ENCODE measurements at places on chromosomes 3 and 15. TPM values are rescaled to one million over a fixed set of nuclear protein-coding genes. Genes with fewer than 3 reads are reported as not detected.

DNA sequence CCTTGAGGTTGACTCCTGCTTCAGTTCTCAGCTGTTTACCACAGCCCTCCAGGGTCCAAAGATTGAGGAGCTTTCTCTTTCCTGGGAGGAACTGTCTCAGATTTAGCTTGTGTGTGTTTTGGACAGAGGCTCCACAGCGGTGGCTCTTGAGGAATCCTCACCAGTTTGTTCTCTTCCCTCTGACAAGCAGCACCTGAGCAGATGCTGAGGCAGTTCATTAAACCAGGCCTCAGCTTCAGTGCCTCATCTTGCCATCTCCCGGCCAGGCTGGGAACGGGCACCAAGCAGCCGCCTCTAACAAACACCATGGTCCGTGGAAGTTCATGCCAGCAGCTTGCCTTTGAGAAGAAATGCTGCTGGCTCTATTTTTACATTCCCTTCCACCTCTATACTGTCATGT is 25.8 kb upstream of the TIMP4 start:
- no peaks in the 10 kb centered on the region for H3K36me3 ChIP-seq
- DNase-seq: no peak
- no peaks in the 10 kb centered on the region for H3K27me3 ChIP-seq
- H3K4me1 ChIP-seq: peaks cover 16% of the 10 kb centered on the region
- H3K4me3 ChIP-seq: no peak overlapping the region

GRCh38 chr3:89434621-89435380 is 327.4 kb downstream of the EPHA3 start:
- no peak for DNase-seq
- no peak overlapping the region for H3K27ac ChIP-seq
- no peaks in the 10 kb centered on the region for H3K27me3 ChIP-seq
- H3K4me1 ChIP-seq: no peaks in the 10 kb centered on the region
- no peaks in the 10 kb centered on the region for H3K36me3 ChIP-seq

DNA sequence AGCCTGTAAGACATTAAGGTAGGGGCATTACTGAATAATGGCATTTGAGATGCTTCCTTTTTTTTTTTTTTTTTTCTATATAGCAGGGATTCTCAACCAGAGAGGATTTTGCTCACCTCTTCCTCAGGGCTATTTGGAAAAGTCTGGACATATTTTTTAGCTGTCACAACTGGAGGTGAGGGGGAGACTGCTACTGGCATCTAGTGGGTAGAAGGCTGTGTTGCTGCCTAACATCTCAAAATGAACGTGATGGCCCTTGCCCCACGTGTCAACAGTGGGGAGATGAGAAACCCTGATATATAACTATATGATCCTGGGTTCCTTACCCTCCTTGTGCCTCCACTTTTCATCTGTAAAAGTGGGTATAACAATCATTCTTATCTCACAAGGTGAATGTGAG is 71.9 kb downstream of the CADPS start:
- no peak overlapping the region for H3K27ac ChIP-seq
- H3K4me1 ChIP-seq: no peaks in the 10 kb centered on the region

DNA sequence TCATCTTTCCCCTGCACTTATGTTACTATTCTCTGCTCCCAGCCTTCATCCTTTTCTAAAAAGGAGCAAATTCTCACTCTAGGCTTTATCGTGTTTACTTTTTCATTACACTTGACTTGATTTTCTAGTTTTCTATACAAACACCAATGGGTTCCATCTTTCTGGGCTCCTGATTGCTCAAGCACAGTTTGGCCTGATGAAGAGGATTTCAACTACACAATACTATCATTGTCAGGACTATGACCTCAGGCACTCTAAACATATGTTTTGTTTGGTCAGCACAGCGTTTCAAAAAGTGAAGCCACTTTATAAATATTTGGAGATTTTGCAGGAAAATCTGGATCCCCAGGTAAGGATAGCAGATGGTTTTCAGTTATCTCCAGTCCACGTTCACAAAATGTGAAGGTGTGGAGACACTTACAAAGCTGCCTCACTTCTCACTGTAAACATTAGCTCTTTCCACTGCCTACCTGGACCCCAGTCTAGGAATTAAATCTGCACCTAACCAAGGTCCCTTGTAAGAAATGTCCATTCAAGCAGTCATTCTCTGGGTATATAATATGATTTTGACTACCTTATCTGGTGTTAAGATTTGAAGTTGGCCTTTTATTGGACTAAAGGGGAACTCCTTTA is 86.2 kb downstream of the TGFBR2 start:
- no peak for DNase-seq
- H3K27me3 ChIP-seq: no peaks in the 10 kb centered on the region

DNA sequence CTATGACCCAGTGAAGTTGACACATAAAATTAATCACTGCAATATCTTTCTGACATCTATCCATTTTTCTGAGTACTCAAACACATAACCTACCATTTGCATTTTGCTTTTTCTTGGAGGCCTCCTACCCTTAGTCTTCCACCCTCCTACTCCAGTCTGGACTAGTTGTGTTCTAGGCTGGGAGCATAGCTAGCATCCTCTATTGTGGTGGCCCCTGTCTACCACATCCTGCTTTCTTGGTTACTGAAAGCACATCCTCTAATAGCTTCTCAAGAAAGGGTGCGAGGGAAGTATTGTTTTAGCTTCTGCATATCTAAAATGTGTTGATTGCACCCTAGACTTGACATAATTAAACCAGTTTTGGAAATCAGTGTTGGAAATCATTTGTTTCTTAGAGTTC is 176.5 kb downstream of the THSD4 start:
- no peak overlapping the region for H3K27ac ChIP-seq
- no peak overlapping the region for H3K4me3 ChIP-seq
- no peak for DNase-seq
- H3K27me3 ChIP-seq: no peaks in the 10 kb centered on the region
- peaks cover 10% of the 10 kb centered on the region for H3K4me1 ChIP-seq
- no peaks in the 10 kb centered on the region for H3K36me3 ChIP-seq

PIERCE2 gene
- not detected for total RNA-seq
